Fibroblast of villous mesenchyme (primary cell): ENCODE measurements at places on chromosomes 16 and 17. TPM values are rescaled to one million over a fixed set of nuclear protein-coding genes. Genes with fewer than 3 reads are reported as not detected.

- no peak for DNase-seq
Measured at GRCh38 chr17:67784364-67785121, 40.8 kb upstream of the BPTF start.

DNA sequence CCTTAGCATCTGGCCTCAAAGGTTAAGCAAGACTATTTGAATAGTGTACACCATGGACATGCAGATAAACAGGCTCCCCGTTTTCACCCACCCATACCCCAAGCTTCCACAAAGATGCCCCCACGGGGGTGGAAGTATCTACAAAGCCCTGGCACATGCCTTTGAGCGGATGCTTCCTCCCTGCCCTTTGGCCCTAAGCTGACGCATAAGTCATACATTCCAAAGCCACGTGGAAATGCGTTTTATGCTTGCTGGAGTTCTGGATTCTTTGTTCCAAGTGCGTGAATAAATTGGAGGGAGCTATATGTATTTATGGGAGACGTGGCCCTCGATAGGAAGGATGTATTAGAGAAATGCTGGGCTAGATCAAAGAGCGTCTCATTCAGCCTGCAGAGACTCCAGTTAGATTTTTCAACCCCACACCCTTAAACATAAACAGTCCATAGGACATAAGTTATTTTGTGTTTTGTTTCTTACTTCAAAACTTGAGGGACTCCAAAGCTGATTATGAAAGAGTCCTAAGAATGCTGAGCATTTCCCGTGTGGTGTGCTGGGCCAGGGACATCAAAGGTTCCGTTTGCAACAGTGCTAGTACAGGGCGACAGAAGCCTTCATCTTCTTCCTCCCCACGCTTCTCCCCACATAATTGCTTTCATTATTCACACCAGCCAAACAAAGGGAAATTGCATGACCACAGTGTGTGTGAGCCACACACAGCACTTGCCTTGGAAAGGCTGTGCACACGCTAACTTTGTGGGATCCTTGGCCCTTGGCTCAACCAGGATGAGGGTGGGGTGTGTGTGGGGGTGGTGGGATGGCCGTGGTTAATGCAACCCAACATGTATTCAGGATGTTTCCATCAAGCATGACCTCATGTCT, 73.6 kb downstream of the WIPI1 start:
- peak; percentile 97 for DNase-seq

CTRB2 gene
- total RNA-seq, result not detected in 2 replicates

IFI35 gene
- total RNA-seq, result 31.5 and 34.5 TPM in 2 replicates

DNA sequence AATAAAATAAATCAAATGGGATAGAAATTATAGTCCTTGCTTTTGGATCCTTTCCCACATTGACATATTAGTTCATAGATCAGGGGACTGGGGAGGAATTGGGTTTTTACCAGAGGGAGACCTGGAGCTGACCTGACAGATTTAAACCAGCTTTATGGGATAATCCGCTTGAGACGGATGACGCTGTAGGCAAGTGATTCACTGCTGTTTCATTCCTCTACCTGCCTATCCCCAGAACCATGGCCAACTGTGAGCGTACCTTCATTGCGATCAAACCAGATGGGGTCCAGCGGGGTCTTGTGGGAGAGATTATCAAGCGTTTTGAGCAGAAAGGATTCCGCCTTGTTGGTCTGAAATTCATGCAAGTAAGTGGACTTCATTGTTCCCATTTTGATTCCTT, 2.1 kb downstream of the NME1 start:
- DNase-seq, result no peak

SPN gene
- total RNA-seq, result not detected in 2 replicates

TSNAXIP1 gene
- total RNA-seq, result 0.32 and 1.3 TPM in 2 replicates

TADA2A gene
- 15.5 and 16.1 TPM in 2 replicates for total RNA-seq

DNA sequence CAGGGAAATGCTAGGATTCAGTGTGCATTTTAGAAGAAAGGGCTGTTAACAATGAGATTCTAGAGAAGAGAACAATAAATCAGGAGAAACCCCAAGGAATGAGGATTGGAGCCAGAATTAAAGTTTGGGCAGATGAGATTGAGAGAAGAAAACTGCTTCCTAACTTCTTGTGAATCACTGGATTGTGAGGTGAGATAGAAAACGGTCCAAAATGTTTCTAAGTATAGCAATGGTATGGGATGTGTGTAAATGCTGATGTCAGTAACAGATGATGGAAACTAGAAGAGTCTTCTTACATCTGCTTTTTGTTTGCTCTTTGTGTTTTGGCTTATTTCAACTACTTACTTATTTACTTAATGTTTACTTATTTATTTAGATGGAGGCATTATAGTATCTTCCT, 123.0 kb downstream of the KCNJ2 start:
- no peak for DNase-seq

C16orf95 gene
- 4.2 and 4.7 TPM in 2 replicates for total RNA-seq

- DNase-seq, result no peak
Measured at GRCh38 chr16:83715217-83715920, 92.4 kb upstream of the HSBP1 start.

DNA sequence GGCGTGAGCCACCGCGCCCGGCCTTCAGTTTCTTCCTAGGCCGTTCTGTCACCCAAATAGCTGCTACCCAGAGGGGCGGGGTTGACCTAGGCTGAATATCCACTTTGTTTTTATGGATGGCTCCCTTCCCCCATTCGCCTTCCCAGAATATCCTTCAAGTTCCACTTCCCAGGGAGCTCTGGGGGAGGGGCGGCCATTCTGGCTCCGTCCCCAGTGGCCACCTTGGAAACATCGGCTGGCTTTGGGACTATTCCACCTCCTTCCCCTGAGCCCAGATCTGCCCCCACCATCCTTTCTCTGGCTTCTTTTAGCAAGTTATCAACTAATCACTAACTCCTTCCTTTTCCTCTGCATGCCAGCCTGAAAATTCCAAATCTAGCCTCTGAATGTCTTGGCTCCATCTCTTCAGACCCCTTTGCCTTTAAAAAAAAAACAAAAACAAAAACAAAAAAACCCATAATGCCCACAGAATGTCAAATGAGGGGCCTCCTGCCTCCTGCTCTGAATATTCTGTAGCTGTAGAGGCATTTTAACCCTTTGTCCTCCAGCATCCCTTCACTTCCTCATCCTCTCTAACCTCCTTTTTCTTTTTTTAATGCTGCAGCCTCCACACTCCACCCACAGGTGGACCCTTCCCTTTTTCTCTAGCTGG, 6.4 kb downstream of the ATP1B2 start:
- peak; percentile 21 for DNase-seq

DCTN5 gene
- total RNA-seq, result 31.9 and 47.1 TPM in 2 replicates

ITGA2B gene
- total RNA-seq, result under 0.01 TPM in 2 replicates

PHLPP2 gene
- total RNA-seq, result 13.2 and 17.3 TPM in 2 replicates

GRCh38 chr17:77676237-77676661, 282.3 kb upstream of the TNRC6C start:
- DNase-seq, result no peak

MYO15A gene
- total RNA-seq, result 0.43 and 0.97 TPM in 2 replicates

GRCh38 chr16:84080378-84080777, 36.4 kb downstream of the MBTPS1 start:
- DNase-seq, result no peak

DNA sequence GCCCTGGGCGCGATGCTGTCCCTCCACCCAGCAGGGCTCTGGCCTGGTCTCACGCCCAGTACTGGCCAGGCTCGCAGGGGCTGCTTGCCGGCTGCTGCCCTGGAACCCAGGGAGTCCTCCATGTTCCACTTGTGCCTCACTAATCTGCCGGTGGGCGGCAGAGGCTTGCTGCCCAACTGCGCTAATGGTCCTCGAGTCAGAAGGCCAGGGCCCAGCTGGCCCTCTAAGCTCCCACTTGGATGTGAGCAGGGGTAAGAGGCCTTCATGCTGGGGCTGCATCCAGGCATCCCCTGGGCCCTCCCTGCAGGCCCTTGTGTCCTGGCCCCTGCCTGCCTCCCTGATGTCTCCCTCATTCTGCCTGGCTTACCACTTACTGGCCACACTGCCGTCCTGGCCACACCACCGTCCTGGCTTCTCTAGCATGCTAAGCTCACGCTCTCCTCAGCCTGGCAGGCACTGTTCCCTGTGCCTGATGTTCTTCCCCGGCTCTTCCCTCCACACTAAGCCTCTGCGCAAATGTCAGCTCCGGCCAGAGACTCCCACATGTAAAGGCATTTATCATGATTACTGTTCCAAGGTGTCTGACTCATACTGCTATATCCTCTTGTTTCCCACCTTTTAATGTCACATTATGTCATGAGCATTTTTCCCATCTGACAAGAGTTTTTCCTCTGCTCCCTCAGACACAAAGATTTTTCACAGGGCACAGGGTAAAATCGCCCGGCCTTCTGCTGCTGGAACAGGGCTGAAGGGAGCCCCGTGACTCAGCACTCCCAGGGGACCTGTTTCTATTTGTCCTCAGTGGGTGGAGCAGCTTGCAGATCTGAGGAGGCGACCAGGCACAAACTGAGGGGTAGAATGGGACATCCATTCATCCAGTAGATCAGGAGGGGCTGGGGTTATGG, 15.9 kb downstream of the B9D1 start:
- peak; percentile 92 for DNase-seq
